ENCODE measurements at places on chromosomes 3 and 15.
A peak's percentile ranks its signal among the peaks of the same experiment; 100 is the strongest.

DNA sequence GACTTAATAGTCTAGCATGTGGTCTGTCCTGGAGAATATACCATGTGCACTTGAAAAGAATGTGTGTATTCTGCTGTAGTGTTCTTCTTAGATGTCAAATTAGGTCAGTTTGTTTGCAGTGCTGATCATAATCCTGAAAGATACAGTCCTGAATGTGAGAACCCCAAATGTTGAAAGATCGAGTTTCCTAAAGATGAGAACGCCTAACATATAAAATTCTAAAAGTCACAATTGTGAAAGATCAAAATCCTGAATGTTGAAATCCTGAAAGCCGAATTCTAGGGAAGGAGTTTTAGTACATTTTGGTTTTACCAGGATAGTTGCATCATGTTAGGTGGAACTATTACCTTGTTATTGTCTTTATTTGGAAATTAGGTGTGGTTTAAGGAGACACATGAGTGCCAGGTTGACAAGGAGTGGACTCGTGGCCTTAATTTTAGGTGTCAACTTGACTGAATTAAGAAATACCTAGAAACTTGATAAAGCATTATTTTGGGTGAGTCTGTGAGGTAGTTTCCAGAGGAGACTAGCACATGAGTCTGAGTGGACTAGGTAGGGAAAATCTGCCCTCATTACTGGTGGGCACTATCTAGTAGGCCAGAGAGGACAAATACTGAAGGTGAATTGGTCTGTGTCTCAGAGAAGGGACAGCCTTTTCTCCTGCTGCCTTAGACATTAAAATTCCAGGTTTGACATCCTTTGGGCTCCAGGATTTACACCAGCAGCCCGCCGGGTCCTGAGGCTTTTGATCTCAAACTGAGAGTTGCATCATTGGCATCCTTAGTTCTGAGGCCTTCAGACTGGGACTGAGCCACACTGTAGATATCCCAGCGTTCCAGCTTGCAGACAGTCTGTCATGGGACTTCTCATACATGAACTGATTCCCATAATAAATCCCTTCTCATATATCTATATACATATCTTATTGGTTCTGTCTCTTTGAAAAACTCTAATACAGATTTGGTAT is 77.1 kb downstream of the LRRC28 start:
- no peak for DNase-seq

GRCh38 chr3:194621947-194622346 is 11.3 kb downstream of the TMEM44 start:
- DNase-seq, result no peak

DNA sequence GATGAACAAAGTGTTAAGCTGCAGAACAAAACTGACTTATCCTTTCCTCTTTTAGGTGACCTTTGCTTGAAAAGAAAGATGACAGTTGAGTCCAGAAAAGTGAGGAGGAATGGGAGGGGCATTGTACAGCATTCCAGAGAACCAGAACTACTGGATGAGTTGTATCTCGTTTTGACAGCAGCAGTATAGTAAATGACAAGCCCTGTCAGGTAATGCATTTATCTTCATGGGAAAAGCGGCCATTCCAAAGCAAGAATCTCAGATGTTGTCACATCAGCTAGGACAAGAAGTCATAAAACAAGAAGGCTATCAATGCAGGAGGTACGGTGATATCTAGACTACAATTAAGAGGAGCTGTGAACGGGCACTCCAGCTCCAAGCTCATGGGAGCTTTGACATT is 421.5 kb downstream of the MAGI1 start:
- no peak for DNase-seq

DNA sequence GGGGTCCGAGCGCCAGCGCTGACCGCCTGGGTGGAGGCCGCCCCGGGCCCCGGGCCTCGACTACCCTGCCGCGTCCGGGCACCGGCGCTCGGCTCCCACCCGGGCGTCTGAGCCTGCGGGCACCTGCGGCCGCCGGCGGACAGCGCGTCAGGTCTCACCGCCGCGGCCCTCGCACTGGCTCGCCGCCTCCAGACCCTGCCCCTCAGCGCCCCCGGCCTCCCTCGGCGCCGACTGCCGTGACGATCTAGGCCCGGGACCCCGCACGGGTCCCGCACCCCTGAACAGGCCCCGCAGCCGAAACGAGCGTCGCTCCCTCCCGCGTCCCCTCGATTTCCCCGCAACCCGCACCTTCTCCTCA is 297 bp downstream of the PRC1 start:
- DNase-seq, result no peak

GRCh38 chr3:48466386-48467109 is 20.0 kb downstream of the ATRIP start:
- no peak for DNase-seq

DNA sequence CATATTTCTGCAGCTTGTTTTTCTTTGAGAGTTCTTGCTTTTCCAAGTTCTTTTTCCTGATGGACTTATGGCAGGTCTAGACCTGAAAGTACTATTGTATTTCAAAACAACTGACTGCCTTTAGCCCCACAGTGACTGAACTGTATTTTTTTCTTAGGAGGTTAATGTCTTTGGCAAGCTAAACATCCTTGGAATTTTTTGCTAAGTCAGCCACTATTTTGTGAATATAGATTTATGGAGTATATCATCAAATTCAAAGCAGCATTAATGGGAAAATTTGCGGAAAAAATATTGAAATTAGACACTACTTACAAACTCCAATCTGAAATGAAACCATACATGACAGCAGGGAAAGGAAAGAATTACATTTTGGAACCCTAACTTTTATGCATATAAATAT is 8.6 kb downstream of the PIK3CA start:
- DNase-seq, result no peak

DNA sequence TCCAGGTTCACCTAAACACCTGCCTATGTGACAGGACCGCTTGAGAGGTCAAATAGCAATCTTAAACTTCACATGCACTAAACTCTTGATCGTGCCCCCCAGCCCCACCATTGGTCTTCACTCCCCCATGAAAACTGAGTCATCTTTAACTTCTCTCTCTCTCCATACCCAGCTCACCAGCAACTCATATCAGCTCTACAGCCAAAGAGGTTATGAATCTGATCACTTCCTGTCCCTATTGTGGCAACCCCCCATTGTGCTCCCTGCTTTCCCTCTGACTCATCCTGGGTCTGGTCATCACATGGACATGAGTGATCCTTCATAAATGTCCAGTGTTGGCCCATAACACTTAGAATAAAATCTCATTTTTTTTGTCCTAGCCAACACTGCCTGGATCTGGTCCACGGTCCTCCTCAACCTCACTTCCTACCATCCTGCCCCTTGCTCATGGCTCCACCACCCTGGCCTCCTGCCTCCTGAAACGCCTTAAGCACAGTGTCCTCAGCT is 103.4 kb upstream of the HACD2 start:
- peak; percentile 89 for DNase-seq

DNA sequence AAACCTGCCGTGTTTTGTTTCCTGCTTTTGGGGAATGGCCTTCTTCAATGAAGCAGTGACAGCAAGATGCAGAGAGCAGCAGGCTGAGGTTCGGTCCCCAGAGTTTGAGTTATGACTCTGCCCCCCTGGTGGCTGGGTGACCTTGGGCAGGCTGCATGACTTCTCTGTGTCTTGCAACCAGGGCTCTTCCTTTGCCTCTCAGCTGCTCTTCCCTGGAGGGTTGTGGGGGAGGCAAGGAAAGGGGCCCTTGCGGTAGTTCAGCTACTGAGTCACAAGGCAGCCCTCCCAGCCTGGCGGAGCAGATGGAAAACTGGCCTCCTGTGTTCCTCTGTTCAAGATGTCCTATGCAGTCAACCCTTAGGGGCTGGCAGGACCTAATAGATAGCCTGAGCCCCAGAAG is 17.1 kb downstream of the CTXND1 start:
- DNase-seq, result no peak

DNA sequence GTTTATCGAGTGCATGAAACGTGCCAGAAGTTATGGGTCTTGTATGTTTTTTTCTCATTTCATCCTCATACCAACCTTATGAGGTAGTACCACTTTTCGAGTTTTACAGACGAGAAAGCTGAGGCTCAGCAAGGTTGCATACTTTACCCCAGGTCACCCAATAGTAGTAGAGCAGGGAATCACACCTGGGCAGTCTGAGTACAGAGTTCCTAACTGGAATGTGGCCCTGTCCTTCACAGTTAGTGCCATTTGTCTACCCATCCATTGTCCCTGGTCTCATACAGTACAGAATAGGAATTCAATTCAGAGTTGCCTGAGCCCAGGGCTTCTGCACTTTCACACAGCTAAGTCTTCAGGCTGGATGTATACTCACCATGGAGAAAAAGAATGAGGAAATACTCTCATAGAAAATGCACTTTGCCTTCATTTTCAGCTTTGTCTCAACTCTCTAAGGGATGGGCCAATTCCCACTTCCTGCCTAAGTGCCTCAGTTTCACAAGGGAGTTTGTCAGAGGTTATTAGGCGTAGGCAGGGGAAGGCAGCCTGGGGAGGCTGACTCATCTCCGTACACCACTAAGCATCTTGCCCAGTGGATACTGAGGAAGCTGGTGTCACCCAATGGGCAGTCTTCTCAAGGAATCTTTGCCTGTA is 93.2 kb downstream of the TMEM212 start:
- DNase-seq, result peak; percentile 47

DNA sequence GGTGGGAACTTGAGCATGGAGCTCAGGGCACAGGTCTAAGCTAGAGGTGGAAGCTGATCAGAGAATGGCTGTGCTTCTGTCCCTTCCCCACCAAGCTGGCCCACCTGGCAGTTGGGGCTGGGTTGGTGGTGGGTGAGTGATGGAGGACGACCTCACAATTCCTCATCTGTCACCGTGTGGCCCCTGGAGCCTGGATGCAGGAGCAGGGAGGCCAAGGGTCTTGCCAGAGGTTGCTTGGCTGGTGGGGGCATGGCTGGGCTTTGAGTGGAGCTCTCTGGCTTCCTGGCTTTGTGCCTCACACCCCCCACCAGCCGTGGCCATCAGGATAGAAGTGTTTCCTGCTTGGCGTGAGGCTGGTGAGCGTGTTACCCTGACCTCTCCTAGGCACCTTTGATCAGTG is 36.0 kb downstream of the FBLN2 start:
- no peak for DNase-seq

- no peak for DNase-seq
Measured at GRCh38 chr15:47358876-47359275, 358.4 kb upstream of the SEMA6D start.

- no peak for DNase-seq
Measured at GRCh38 chr3:107816107-107816506, 274.7 kb downstream of the CD47 start.

- DNase-seq, result no peak
Measured at GRCh38 chr3:39850716-39851032, 41.3 kb downstream of the MYRIP start.

- DNase-seq, result no peak
Measured at GRCh38 chr15:81569286-81570080, 195.5 kb upstream of the TMC3 start.

DNA sequence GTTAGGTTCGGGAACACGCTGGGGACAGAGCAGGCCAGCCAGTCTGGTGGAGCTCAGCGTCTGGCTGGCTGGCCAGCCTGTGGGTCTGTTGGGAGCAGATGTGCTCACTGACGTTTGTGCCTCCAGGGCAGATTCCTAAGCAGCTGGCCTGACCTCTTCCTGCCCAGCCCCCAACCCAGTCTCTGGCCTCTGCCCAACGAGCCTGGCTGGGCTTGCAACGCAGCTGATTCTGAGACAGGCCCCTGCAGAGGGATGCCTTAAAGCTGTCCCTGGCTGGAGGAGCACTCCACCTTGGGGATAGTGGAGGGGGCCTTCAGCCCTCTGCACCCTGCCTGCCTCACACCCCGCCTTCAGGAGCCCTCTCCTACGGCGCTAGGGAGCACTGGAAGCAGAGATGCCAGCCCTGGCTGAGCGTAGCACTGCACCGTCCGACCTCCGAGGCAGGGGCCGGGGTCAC is 46.0 kb downstream of the KLF13 start:
- DNase-seq, result peak; percentile 53

DNA sequence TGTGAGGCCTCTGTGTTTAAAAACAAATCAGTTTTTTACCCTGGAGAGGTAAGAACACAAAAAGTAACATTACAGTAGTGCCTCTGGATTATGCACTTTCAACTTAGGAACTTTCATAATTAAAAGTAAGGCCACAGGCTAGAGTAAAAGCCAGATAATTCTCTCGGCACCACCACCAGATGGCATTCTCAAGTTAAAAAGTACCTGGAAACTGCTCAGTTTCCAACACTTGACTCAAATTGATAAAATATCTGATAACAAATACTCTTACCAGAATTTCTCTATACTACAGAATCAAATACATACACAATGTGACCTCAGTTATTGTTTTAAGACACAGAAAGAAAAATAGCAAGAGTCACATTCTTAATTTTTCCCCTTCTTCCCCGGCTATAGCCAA is 19.9 kb downstream of the SPICE1 start:
- DNase-seq, result no peak

- DNase-seq, result no peak
Measured at GRCh38 chr3:111955876-111956275, 22.9 kb upstream of the ABHD10 start.

GRCh38 chr3:71956716-71957115 is 171.8 kb upstream of the PROK2 start:
- no peak for DNase-seq

- DNase-seq, result no peak
Measured at GRCh38 chr3:151949706-151950105, 76.3 kb downstream of the SUCNR1 start.

GRCh38 chr3:61808526-61808925 is 247.2 kb downstream of the PTPRG start:
- DNase-seq, result no peak

GRCh38 chr3:157119369-157119951 is 40.5 kb downstream of the CCNL1 start:
- no peak for DNase-seq

- DNase-seq, result no peak
Measured at GRCh38 chr3:175851541-175851940, 992.4 kb downstream of the NAALADL2 start.

GRCh38 chr3:15420871-15421270 is 6.5 kb downstream of the METTL6 start:
- DNase-seq, result no peak

DNA sequence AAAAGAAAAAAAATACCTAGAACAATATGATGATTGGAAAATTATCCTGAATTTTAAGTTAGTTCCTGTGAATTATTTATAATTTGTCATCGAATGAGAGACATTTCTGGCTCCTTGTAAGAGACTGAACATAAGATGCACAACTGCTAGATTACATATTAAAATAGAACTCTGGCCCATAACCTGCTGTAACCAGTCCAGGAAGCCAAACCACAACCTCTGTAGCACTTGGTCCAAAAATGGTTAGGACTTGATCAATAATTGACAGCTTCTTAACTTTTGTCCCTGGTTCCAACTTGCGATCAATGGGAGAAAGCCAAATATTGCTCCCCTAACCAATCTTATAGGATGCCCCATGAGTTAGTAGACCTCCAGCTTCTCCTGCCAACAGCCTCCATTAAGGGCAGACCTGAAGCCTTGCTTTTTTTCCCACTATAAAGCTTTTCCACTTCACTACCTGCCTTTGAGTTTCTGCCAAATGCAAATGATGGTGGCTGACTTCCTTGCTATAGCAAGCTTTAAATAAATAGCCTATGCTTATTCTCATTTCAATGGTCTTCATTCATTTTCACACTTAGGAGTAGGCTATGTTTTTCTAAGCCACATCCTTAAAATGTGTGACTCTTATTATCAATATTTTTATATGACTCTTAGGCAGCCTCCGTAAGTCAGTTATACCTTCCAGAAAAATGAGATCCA is 224.0 kb upstream of the ARHGEF26 start:
- no peak for DNase-seq

GRCh38 chr3:174253196-174253823 is 605.8 kb upstream of the NAALADL2 start:
- no peak for DNase-seq
